Kasumi-1 (cell line): ENCODE measurements at places on chromosomes 4 and X.

DNA sequence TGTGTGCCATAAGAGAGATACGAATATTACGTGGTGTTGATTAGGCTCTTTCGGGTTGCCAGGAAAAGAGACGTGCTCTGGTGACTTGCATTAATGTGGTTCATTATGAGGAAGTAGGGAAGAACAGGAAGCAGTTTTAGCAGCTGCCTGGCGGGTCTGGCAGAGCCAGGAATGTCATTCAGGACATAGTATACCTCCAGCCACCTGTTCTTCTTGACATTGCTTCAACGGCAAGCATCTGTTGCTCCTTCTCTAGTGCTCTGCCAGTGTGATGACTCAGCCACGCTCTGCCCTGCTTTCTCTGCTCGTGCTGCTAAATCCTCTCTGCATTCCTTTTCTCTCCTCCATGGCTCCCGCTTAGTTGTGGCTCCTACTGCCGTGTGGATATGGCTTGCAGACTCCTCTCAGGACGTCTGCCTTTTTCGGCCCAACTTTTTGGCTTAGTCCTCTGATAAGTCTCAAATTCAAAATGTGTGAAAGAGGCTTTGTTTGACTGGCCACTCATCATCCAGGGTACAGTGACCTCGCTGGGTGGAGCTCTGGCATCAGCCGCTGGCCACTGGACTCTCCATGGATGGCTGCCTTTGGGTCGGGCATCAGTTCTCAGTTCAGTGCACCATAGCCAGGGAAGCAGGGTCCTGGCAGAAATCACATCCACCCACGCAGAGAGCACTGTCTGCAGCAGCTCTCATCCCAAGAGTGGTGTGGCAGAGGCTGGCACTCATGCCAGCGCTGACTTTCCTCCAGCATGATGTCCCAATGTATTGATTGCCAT, 89.3 kb upstream of the KLF3 start:
- peak; percentile 46 for DNase-seq

GRCh38 chr4:113560579-113560978, 201.0 kb downstream of the CAMK2D start:
- no peak for DNase-seq

DNA sequence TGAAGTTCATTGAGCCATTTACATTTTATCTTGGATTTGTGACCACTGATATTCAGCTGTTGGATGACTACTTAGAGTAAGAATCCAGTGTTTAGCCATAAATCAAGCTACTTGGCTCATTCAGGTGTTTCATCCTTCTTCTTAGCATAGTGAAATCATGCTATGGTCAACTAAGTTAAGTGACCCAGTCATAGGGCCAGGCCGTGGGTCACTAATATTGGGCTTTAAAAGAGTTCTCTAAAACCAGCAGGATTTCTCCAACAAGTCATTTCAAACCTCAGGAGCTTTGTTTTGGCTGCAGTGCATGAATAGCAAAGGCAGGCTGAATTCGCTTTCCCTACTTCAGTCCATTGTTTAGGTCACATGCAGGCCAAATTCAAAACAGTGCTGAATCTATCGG, 181.0 kb downstream of the MAML3 start:
- no peak for DNase-seq

DNA sequence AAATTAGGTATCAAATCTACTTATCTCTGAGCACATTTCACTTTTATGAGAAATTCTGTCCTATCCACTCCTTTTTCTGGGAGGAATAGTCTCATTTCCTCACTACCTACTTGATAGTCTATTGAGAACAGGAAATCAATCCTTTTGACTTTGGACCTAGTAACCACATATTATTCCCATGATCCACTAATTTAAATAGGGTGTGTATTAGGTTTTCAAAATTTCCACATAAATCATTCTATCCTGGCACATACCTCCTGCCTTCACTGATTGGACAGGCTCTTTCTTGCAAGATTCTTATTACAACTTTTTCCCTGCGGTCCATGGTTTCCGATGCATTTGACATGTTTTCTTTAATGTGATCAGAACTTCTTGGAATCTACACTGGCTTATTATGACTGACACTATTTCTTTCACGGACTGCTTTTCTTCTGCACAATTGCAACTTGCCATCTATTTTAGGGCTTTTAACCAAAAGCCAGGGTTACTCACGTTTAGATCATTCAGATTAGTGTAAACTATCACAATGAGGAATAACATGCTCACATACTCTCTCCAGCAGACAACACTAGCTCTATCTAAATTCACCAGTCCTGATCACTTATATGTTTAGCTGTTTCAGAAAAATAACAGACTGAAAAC, 419.9 kb upstream of the SLIT2 start:
- DNase-seq: no peak
